ENCODE measurements at places on chromosomes 2 and 18.

DNA sequence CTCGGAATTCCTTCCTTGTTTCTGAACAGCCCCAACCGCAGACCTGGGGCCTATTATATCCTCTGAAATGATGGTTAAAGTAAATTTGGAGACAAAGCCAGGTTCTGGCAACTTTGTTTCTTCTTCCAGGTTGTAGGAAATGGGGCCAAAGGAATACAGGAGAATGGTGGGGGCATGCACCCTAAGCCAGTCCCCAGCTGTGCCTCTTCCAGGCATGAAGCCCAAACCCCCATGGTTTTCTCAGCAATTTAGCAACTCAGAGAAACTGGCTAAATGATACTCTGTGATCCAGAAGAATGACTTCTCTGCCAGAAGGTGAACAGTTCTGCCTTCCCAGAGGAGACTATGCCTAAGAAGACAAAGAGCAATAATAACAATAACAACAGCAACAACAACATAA, 635.0 kb upstream of the FANCL start:
- no peak for DNase-seq

GRCh38 chr2:224723586-224724217, 7.5 kb upstream of the CCDC195 start:
- DNase-seq: no peak

- no peak for DNase-seq
These were observed 20.5 kb downstream of the PUM2 start for GRCh38 chr2:20330192-20330591.

- no peak for DNase-seq
These were observed 26.2 kb downstream of the TTC21B start for GRCh38 chr2:165927353-165927752.

Data from HEK293T (cell line).